ENCODE measurements at places on chromosomes 4 and X. TPM values are rescaled to one million over a fixed set of nuclear protein-coding genes. Genes with fewer than 3 reads are reported as not detected.

GRCh38 chrX:56994375-56995270 is 718 bp downstream of the SPIN3 start:
- no peak for DNase-seq

DNA sequence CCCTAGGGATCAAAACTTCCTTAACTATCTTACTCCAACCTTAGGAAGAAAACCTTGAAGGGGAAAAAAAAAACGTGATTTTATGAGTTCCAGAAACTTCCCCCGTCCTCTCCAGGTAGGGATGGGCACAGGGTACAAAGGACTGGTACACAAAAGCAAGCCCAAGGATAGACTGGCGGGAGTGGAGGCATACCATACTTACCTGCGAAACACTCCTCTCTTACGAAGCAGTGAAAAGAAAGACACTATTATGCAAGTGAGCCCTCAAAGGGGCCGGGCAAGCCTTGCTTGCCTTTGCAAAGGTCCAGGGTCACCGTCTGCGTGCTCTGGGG is 651 bp downstream of the TSPAN6 start:
- DNase-seq = no peak

The PWWP3B gene
- total RNA-seq = 10.0 TPM

GRCh38 chr4:93876754-93877153 is 48.2 kb downstream of the ATOH1 start:
- no peak for DNase-seq
